ENCODE measurements at places on chromosomes 3 and 15.

DNA sequence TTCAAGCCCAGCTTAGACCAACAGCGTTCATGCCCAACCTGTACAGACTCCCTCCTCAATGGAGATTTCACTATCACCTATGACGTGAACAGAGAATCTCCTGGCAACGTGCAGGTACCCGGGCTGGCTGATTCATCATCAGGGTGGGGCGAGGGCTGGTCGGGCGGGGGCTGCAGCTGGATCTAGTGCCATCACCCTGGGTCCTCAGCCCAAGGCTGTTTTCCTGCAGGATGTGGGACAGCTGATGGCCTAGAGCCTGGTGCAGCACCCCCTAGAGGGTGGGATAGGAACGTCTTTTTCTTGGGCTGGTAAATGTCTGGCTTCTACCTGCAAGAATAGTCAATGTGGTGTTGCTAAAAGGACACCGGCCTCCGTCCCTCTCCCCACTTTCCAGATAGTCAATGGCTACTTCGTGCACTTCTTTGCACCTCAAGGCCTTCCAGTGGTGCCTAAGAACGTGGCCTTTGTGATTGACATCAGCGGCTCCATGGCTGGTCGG, 4.4 kb downstream of the ITIH3 start:
- ATAC-seq = peak; percentile 56

- ATAC-seq = peak; percentile 58
Observed at GRCh38 chr3:16866571-16866970, 18.2 kb upstream of the PLCL2 start.

DNA sequence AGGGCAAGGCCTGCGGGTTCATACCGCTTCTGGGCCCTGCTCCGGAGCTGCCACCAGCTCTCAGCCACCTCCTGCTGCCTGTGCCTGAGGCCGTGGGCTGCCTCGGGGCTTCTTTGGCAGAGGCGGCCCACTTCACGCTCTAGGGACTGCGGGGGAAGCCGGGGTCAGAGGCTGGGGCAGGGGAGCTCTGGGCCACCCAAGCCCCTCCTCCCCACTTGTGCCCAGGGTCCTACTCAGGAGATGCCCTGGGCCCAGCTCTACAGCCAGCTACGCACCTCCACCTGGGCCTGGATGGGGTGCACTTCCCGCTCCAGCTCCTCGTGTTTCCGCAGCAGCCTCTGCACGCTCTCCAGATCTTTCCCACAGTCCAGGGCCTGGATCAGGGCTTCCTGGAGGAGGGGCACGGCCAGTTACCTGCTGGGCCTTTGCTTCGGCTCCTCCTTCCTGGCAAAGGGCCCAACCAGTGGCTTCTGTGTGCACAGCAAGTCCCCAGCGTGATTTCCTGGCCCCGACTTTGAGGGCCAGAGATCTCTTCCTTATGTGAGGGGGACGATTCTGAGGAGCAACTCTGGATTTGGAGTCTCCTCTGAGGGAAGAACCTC, 24.0 kb downstream of the PLA2G4B start:
- no peak for ATAC-seq

GRCh38 chr15:79933231-79933630, 36.4 kb upstream of the MTHFS start:
- no peak for ATAC-seq

DNA sequence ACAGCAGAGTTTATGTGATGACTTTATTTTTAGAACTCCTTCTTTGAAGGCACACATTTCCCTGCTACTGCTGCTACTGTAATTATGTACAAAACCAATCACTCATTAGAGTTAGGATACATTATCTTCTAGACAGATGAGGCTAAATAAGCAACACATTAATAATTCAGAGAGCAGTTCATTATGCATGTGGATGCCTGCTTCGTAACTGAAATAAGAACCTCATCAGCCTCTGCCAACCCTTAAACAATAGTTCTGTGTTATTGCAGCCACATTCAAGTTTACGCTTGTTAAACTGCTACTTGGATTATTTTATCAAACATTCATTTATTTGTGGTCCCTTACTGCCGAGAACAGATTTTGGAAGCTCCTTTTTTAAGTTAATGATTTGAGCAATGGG, 52.5 kb upstream of the C15orf61 start:
- ATAC-seq = no peak

- no peak for ATAC-seq
Observed at GRCh38 chr15:55403531-55403930, 4.6 kb downstream of the CCPG1 start.

GRCh38 chr3:178508443-178508825, 27.8 kb upstream of the KCNMB2 start:
- ATAC-seq = no peak

DNA sequence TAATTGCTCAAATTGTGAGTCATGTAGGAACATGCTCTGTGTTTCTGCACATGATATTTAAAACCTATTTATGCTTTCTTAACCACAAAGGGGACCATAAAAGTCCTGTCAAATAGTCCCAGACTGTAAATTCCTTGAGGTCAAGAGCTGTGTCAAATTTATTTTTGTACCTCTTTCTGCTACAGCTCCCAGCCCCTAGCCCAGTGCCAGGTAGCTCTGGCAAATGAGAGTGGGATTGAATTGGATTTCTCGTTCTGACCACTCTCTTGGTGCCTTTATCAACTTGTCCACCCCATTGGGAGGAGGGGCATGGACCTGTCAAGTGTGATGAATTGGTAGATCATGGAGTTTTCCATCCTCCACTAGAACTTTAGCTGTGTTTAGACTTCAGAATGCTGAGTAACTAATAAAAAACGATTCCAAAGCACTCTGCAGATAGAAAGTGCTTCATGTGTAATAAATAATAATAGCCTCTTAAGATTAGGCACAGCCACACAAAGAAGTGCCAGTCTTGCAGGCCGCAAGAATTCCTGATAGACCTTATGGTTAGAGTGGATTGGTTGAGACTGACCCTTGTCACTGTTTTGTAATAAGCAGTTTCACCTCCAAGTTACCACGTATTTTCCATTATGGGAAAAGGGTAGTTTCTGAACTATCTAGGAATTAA, 120.4 kb downstream of the LPP start:
- no peak for ATAC-seq

- ATAC-seq = no peak
Observed at GRCh38 chr3:160675566-160676124, 1.3 kb upstream of the ARL14 start.

- ATAC-seq = peak; percentile 84
Observed at GRCh38 chr3:30688776-30689641, 82.6 kb downstream of the TGFBR2 start.

DNA sequence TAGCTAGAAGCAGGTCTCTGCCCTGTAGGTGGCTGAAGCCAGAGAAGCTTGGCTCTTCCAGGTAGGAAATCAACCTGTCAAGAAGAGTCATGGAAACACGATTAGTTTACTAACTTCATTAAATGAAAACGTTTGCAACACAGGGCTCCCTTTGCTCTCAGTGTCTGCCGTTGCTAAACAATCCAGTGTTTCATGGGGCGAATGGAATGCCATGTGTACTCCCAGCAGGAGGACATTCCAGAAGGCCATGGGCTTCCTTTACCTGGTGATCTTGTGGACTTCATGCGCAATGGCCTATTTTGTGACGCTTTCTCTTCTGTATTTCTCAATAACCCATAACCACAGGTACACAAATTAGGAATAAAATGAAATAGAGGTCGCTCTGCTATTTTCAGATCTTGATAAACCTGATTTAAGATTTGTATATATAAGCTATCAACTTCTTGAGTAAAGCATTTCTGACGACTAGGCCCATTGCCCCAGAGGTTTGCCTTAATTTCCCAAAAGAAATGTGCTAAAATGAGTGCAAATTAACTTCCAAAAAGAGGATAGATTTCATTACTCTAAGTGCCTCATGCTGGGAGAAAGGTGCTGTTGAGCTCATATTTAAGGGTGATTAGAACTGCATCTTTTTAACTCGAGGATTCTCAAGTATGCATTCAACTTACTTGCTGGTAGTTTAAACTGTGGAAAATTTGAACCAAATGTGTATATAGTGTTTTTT, 171.0 kb downstream of the EPHA3 start:
- no peak for ATAC-seq

DNA sequence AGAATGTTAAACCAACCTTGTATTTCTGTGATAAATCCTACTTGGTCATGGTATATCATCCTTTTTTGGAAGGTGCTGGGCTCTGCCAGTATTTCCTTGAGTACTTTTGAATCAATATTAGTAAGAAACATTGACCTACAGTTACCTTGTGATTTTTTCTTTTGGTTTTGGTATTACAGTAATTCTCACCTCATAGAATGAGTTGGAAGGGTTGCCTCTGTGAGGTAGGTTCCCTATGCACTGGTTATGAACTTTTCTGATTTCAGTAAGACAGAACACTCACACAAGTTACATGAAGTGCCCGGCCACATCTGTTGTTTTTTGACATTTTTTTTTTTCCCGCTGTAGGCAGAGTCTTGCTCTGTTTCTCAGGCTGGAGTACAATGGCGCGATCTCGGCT, 20.0 kb downstream of the PCCB start:
- peak; percentile 69 for ATAC-seq

DNA sequence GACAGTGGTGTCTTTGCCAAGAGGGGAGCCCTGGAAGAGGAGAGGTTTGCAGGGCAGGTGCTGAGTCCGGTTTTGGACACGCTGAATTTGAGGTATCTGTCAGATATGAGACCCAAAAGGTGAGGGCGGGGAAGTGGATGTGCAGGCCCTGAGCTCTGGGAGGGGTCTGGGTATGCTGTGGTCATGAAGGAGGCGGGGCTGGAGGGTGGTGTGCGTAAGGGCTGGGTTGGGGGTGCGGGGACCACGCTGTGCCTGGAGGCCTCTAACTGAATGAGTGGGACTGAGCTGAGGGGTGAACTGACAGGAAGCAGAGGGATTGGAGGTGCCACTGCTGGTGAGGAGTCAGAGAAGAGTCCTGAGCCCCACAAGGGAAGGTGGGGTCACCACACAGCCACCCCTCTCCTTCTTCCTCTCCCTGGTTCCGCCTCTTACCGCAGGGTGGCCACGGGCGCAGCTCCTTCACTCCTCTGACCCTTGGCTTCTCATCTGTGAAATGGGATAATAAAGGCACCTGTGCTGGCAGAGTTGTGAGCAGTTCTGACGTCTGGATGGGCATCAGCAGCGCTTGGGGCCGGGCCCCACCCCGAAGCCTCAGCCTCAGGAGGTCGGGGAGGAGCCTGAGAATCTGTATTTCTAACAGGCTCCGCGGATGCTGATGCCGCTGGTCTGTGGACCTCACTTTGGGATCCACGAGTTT, 28.8 kb downstream of the PSTPIP1 start:
- ATAC-seq = no peak

DNA sequence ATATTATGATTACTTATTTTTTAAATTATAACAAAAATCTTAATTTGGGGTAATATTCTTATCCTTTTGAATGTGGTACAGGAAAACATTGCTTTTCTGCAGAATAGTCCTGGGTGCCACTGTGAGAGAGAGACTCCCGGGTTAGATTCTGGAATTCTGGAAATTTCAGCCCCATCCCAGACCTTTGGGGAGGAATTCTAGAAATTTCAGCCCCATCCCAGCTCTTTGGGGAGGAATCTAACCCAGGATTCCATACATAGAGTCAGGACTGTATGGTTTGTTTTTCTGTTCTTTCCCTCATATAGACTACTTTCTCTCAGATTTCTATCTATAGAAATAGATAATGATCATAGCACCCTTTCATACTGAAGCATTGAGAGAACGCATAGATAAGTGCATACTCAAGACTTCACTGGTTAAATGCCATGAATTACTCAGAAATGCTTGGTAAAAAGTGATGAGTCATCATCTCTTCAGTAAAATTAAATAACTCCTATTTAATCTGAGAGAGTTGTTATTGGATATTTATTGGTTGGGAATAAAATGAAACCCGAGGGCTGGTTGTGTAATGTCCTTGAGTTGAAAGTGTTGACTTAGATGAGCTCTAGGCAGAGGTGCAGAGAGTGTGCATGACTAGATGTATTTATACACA, 8.3 kb downstream of the EIF2AK4 start:
- ATAC-seq = no peak

DNA sequence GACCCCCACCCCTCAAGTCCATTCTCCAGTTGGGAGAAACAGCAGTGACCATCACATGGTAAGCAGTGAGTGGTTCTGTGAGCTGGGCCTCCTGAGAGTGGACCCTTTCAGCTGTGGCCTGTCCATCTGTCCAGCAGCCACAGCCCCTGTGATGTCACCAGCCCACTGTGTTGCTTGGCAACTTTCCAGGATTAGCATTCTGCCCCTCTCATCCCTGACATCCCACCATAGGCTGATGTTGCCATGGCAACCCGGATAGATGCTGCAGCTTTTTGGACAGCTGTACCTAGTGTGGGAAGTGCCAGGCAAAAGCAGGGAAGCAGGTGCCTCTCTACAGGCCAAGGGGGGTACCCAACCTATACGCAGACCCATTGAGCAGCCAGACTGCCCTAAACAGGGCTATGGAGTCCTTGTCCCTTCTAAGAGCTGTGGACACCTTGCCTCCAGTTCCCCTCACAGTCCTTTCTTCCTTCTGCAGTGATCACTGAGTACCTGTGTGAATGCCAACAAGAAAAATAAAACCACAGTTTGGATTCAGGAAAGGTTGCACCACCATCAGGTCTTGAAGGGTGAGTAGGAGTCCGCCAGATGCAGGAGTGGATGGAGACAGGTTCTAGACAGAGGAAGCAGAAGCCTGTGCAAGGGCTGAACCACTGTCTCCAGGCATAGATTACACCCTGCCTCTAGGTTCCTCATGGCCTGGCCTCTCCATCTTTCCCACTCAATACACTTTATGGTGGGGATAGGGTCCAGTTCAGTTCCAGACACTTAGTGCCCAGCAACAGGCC, at the start of gene DNAH1:
DNAH1 (plus strand) TSS at position 343 of the 788 bp plus-strand sequence. CDS start 6,124 bp downstream, outside the sequence.
- ATAC-seq = no peak

GRCh38 chr3:124951511-124952281, 17.1 kb upstream of the MUC13 start:
- no peak for ATAC-seq

DNA sequence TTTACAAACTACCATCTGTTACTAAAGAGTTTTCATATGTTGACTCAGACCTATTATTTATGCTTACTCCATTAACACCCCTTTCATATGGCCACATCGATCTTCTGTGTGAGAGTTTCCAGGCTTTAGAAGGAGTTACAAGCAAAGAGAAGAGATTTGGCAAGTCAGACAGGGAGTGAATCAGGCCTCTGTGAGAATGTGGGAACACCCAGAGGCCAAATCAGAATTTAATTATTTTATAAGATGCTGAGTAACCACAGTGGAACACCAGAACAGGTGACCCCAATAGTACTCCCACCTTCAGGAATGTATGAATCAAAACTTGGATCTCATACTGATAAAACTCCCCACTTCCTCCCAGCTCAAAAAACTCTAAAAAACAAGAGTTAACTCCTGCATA, 42.0 kb downstream of the IFT57 start:
- ATAC-seq = no peak

- ATAC-seq = peak; percentile 97
Observed at GRCh38 chr3:60010781-60011180, 961.0 kb upstream of the CFAP20DC start.

- ATAC-seq = peak; percentile 31
Observed at GRCh38 chr15:73781038-73781925, 28.1 kb upstream of the INSYN1 start.
